ENCODE measurements at places on chromosomes 3 and 15.
A peak's percentile ranks its signal among the peaks of the same experiment; 100 is the strongest.

- no peak for DNase-seq
These were observed 14.0 kb upstream of the SSUH2 start for GRCh38 chr3:8658306-8659212.

- DNase-seq, result peak; percentile 71
These were observed 103.3 kb downstream of the PCCB start for GRCh38 chr3:136353461-136353860.

DNA sequence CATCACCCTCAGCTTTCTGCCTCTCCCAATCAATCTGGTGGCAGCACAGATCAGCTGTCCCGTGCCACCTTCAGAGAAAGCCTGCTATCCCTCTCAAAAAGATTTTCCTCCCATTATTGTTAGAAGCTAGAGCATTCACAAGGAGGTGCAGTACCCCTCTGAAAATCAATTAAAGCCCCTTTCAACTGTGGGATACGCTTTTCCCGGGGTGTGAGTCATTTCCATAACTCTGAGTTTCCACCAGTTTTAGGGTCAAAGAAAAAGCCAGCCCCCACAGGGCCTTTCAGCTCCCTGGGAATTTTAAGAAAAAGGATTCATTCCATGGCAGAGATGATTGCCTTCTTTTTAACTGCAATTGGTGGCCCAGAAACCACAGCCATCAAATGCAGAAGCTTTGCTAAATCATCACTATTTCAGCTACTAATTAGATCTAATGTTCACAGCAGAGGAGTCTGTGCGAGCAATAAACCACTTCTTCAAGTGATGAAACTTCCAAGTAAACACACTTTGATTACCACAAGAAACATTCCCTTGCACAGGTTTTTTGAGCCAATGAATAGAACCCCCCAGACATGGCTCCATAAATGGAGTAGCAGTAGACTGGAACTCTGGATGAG lies 270.0 kb upstream of the TPRG1 start:
- DNase-seq, result no peak

DNA sequence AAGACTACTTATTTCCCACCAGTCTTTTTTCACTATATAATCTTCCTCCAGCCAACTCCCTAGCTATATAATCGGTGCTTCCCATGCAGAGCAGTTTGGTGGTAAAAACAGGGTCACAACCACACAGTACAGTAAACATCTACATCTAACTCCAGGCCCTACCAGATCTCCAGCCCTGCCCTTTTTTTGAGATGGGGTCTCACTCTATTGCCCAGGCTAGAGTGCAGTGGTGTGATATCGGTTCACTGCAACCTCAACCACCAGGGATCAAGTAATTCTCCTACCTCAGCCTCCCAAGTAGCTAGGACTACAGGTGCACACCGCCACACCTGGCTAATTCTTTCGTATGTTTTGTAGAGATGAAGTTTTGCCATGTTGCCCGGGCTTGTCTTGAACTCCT lies 49.1 kb upstream of the TLE3 start:
- no peak for DNase-seq

DNA sequence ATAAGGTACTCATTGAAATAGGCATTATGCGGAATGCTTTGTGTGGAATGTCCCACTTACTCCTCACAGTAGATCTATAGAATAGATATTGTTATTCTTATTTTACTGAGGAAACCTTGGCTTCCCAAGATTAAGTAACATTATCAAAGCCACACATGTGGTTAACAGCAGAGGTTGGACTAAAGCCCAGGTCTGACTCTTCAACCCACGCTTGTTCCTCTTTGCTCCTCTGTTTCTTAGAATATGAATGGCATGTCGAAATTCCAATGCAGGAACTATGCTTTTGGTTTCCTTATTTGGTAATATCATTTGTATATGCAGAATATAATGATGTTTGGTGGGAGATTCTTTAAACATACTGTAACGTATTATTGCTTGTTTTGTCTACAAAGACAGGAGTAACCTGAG lies 818.8 kb upstream of the LMCD1 start:
- no peak for DNase-seq

GRCh38 chr3:140341203-140341602 lies 336.7 kb upstream of the TRIM42 start:
- no peak for DNase-seq

- DNase-seq, result no peak
These were observed 452.1 kb upstream of the KCNMB2 start for GRCh38 chr3:178083906-178084866.

- DNase-seq, result no peak
These were observed 502 bp downstream of the NR1D2 start for GRCh38 chr3:23945663-23945912.

GRCh38 chr15:31398677-31399301 lies 72.2 kb downstream of the KLF13 start:
- no peak for DNase-seq

DNA sequence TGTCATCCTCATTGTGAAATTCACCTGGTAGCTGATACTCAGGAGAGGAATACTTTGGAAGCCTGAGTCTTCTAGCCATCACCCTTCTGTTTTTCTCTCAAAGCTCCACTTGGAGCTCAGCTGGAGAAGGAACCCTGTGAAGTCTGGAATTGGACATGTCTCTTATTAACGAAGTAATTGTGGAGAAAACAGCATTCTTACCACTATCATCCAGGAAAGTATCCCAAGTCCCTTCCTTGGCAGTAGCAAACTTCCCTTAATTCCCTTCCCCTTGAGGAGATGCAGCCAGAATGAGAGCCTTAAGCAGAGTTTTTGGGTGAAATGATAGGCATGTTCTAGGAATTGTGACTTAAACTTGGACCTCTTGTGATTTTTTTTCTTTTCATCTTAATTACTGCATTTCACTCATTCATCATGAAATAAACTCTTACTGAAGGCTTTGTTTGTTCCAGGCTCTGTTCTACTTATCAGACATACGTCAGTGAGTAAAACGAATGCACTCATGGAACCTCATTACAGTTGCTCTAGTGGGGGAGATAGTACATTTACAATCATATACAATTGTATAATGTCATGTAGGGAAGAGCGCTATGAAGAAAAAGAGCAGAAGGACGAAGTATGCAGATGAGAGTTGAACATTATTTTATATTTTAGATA lies 30.5 kb upstream of the TCF12 start:
- no peak for DNase-seq

GRCh38 chr3:141094790-141095545 lies 43.8 kb downstream of the SPSB4 start:
- DNase-seq, result no peak

DNA sequence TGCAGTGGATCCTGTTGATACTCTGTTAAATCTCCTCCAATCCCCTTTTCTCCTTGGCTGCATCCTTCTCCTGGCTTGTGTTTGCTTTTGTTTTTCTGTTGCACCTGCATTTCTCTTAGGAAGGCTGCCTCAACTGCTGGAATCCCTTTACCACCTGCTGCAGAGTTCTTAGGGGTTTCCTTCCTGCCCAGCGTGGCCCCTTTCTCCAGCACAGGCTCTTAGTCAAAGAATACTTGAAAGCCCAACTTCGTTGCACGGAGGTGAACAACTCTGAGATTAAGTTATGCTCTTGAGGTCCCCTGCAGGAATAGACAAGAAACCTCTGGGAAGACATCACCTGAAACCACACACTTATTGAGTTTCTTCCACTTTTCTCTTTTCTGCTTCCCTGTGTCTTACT lies 121.6 kb upstream of the GRM7 start:
- no peak for DNase-seq

DNA sequence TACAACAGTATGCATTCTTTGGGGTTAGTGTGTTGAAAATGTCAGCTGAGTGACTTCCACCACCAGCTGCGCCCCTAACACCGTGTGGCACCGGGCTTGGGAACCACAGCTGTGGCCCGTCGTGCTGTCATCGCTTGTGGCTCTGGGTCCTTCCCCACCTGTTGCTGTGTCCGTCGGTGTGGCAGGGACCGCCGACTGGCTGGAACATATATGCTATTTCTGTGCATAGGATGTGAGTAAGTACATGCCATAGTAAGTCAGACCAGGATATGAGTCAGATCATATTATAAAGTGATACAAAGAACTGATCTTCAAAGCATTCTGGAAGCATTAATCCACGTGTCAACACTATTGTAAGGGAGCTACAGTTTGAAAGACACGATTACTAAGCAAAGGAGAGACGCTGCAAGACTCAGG lies 31.9 kb downstream of the EHD4 start:
- DNase-seq, result peak; percentile 84

GRCh38 chr3:9078561-9079240 lies 115.4 kb upstream of the RAD18 start:
- DNase-seq, result peak; percentile 11

DNA sequence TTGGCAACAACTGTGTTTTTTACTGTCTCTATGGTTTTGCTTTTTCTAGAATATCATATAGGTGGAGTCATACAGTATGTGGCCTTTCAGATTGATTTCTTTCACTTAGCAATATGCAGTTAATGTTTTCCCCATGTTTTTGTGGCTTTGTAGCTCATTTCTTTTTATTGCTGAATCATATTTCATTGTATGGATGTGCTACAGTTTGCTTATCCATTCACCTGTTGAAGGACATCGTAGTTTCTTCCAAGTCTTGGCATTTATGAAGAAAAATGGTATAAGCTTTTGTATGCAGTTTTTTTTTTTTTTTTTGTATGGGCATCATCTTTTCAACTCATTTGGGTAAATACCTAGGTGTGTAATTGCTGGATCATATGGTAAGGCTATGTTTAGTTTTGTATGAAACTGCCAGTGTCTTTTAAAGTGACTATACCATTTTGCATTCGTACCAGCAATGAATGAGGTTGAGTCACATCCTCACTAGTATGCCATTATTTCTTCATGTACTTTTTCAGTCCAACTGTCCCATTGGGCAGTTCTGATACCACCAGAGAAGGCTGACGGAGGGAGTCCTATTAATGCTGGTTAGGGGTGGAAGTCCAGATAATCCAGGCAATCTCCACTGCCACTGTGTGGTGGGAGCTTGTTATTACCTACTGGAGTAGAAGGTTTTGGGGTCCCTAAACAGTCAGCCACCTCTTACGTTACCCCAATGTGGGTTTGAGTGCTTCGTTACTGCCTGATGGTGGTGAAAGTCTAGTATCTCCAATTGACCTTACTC lies 210.5 kb downstream of the DOCK3 start:
- DNase-seq, result no peak

DNA sequence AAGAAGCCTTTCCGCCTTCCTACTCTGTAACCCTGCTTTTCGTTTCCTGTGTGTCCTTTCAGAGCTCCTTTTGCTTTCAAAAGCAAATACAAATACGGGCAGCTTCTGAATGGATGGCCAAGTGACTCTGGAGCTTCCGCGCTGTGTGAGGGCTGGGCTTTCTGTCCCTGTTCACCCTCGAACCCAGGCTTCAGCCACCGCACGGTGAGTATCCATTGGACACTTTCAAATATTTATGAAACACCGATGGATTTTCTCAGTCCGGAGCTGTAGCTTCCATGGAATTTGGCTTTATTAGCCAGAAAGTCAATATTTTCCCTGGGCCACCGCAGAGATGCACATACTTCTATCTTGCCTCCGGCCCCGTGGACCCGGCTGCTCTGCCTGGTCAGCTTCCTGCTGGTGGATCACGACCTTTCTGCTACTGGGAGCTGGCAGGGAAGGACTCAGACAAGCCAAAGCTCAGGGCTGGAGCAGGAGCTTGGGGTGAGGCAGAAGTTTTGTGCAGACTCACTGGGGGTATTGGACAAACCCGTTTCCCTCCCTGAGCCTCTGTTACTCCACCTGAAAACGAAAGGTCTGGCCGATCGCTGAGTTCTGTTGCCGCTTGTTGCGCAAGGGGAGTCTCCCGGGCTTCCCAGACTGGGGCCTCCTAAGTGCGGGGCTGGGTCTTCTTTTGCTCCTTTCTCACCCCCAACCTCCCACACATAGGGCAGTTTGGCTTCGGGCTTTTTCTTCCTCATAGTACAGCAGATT lies 63.6 kb downstream of the LINGO1 start:
- no peak for DNase-seq

- DNase-seq, result no peak
These were observed 129.8 kb downstream of the DLG1 start for GRCh38 chr3:197168606-197169005.

DNA sequence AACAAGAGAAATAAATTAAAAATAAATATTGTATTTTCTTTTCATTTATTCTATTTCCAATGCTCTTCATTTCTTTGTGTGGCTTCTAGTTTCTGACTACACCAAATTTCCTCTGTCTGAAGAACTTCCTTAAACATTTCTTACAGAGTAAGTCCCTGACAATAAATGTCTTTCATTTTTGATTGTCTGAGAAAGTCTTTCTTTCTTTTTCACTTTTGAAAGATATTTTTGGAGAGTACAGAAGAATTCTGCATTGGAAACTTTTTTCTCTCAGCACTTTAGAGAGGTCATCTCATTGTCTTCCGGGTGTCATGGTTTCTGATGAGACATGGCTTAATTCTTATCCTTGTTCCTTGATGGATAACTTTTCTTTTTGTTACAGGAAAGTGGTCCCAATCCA lies 119.6 kb downstream of the MOBP start:
- DNase-seq, result no peak

- DNase-seq, result no peak
These were observed 413.3 kb downstream of the CNTN6 start for GRCh38 chr3:1506090-1506489.

- peak; percentile 35 for DNase-seq
These were observed 35.7 kb downstream of the CCDC80 start for GRCh38 chr3:112605285-112605684.

DNA sequence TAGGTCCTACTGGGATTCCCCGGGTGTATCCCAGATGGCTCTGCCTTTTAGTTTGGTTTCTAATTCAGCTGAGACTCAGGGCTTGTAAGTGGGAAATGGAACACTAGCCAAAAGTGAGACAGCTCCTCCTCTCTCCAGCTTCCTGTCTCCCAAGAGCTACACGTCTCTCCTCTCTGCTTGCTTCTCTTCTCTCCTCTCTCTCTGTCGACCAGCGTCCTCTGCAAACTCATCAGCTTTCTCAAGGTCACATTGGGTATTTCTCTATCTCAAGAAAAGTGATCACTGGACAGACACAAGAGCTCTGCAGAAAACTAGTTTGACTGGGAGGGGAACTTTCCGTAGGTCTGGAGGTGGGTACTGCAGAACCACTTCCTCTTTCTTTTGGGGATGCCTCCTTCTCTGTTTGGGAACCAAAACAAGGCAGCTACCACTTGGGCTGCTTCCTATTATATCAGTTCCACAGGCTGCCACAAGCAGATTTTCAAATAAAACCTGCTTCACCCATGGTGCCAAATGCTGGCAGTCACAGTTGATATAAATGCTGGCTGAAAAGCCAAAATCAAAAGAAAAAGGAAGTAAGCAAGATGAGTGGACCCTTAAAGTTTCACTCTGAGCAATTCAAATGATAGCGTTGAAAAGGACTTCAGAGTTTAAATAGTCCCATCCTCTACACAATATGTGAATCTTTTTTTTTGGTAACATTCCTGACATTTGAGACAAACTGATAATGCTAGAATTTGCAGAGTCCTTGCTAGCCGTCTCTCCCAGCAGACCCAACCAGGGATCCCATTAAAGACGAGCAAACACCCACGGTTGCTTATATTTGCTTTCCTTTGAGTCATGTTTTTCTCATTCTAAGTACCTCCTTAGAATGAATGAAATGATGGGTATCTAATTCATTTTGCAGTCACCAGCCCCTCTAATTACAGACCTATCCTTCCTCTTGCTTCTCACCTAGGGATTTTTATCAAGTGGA lies 7.2 kb upstream of the DYNC1LI1 start:
- peak; percentile 24 for DNase-seq

GRCh38 chr3:179526482-179526881 lies 36.2 kb upstream of the ACTL6A start:
- no peak for DNase-seq

- DNase-seq, result peak; percentile 48
These were observed 432 bp upstream of the LPP start for GRCh38 chr3:188153437-188154013.

GRCh38 chr3:56369914-56370313 lies 98.4 kb downstream of the ERC2 start:
- no peak for DNase-seq

GRCh38 chr3:170414202-170414663 lies 4.4 kb upstream of the CLDN11 start:
- DNase-seq, result peak; percentile 64

- DNase-seq, result no peak
These were observed 144.3 kb upstream of the MRPS22 start for GRCh38 chr3:139199421-139200010.
